ENCODE measurements at places on chromosomes 4 and X.

- no peak for DNase-seq
These were observed 89.2 kb downstream of the AFAP1 start for GRCh38 chr4:7850489-7850888.

DNA sequence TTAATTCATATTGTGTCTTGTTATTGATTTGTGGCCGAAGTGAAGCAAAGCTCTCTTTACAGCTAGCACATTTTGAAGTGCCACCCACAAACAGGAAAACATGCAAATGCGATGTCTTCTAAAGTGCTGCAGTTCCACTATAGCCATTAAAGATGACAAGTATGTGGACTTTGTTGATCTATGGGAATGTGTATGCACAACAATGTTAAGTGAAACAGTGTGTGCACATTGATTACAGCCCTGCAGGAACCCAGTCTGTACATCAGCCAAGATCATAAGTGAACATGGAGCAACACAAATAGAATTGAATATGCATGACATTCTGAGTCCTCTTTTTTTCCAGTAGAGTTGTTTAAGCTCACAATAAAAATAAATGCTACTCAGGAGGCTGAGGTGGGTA lies 43.0 kb downstream of the TFDP3 start:
- DNase-seq, result no peak

- DNase-seq, result no peak
These were observed 104.5 kb upstream of the MAOA start for GRCh38 chrX:43551590-43551989.

GRCh38 chr4:602559-602942 lies 22.8 kb upstream of the PDE6B start:
- DNase-seq, result no peak

GRCh38 chr4:169348541-169348940 lies 77.8 kb upstream of the SH3RF1 start:
- no peak for DNase-seq

DNA sequence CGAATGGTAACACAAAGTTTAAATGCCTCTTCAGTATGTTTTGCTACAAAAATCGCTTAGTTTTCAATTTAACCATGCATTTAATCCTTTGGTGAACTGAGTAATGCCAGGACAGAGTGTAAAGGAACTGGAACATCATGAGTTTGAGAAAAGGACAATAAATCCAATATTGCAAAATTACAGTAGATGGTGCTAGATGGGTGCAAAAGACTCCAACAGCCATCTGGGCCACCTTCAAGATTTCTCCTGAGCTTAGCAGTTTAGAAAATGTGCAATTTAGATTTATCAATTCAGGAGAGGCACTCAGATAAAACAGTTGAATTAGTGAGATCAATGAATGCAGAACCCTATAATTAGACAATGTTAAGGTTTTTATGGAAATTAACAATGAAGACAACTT lies 33.2 kb upstream of the MID1IP1 start:
- DNase-seq, result no peak

Measured in HL-60 (cell line).